ENCODE measurements at places on chromosomes 4 and X. TPM values are rescaled to one million over a fixed set of nuclear protein-coding genes. Genes with fewer than 3 reads are reported as not detected.

The OTUD6A gene
- total RNA-seq, result not detected

The MAGEA2 gene
- total RNA-seq, result not detected

- peak overlapping the region; percentile 58 for H3K4me3 ChIP-seq
- DNase-seq, result no peak
- no peaks in the 10 kb centered on the region for H3K27me3 ChIP-seq
- H3K27ac ChIP-seq, result no peak overlapping the region
- no peaks in the 10 kb centered on the region for H3K36me3 ChIP-seq
Observed at GRCh38 chrX:44344687-44345086, 1.2 kb upstream of the EFHC2 start.

DNA sequence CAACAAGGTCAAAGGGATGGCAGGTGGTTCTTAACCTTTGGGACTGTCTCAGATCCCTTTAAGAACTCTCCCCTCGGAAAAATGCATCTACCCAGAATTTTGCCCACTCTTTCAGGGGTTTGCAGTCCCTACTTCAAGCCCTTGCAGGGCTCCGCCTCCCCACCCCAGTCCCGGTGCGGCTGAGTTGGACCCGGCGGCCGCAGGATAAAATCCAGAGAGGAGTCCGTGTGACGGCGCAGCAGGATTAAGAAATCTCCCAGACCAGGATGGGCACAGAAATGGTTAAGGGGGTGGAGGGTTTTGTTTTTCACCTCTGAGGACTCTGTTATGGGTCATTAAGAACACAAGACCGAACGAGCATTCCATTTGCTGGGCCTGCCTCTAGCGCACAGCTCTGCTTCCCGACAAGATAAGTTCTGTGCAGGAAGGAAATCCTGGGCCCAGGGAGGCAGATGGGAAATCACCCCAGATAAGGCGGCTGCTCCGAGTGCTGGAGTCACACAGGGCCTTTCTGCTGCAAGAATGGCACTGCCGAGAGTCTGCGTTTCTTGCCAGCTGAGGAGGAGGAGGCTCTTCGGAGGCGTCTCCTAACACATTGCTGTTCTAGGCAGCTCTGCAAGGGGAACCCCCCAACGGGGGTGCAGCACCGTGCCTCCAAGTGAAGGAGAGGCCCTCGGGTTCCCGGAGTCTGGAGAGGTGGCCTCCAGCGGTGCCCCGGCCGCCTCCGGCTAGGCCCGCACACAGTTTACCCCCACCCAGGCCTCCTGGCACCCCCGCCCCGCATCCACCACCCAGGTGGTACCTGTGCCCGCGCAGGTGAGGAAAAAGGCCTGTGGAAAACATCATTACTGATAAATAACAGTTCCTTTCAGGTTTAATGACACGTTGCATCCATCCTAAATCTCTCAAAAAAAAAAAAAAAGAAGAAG lies 277.6 kb downstream of the BCOR start:
- no peak overlapping the region for H3K27ac ChIP-seq
- H3K4me3 ChIP-seq, result no peak overlapping the region
- no peak for DNase-seq
- peaks cover 48% of the 10 kb centered on the region for H3K4me1 ChIP-seq
- peaks cover 8% of the 10 kb centered on the region for H3K27me3 ChIP-seq
- no peaks in the 10 kb centered on the region for H3K36me3 ChIP-seq

GRCh38 chrX:55754861-55755294 lies 37.3 kb downstream of the RRAGB start:
- H3K27me3 ChIP-seq, result no peaks in the 10 kb centered on the region
- H3K4me1 ChIP-seq, result no peaks in the 10 kb centered on the region
- H3K4me3 ChIP-seq, result no peak overlapping the region
- no peak for DNase-seq
- no peak overlapping the region for H3K27ac ChIP-seq
- H3K36me3 ChIP-seq, result peaks cover 3% of the 10 kb centered on the region
